ENCODE measurements at places on chromosomes 7 and 10.

GRCh38 chr7:85286446-85286845 is 99.6 kb upstream of the SEMA3D start:
- no peak for DNase-seq

- no peak for DNase-seq
Measured at GRCh38 chr10:2949948-2950354, 117.4 kb upstream of the PFKP start.

GRCh38 chr7:36283711-36284130 is 105.9 kb upstream of the ANLN start:
- DNase-seq = no peak

DNA sequence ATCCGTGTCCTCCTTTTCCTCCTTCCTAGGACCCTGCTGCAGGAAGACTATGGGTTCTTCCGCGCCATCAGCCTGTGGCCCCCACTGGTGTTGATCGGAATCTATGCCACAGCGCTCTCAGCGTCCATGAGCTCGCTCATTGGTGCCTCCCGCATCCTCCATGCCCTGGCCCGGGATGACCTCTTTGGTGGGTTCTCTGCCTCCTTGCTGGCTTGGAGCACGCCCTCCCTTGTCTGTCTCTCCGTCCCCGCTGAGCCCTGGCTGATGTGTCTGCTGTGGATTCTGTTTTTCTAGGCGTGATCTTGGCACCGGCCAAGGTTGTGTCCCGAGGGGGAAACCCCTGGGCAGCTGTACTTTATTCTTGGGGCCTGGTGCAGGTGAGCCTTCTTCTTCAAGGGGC is 7.3 kb upstream of the TRIP6 start:
- DNase-seq = no peak

GRCh38 chr7:138952791-138953190 is 28.4 kb downstream of the KIAA1549 start:
- no peak for DNase-seq

- no peak for DNase-seq
Measured at GRCh38 chr7:115153176-115153575, 231.3 kb downstream of the MDFIC start.

Data from stimulated activated CD8-positive, alpha-beta memory T cell treated with anti-CD3 and anti-CD28 coated beads, Interleukin-12 subunit alpha, Interleukin-12 subunit beta, amount 100 ng/mL, for 4 hours (primary cell).